Activated CD4-positive, CD25-positive, alpha-beta regulatory T cell (primary cell): ENCODE measurements at places on chromosomes 2 and 18.

DNA sequence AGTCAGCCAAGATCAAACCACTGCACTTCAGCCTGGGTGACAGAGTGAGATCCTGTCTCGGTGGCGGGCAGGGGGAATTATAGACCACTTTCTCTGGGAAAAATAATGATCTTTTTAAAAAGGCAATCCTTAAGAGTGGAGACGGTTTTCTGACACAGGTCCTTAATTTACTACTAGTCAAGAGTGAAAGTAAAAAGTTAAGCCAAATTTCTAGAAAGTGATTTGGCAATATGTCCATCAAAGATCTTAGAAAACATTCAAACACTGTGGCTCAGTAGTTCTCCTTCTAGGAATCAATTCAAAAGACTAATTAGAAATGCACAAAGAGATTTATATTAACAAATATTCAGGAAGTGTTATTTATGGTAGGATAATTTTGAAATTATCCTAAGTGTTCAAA lies 148.5 kb upstream of the DNMT3A start:
- no peak for DNase-seq

DNA sequence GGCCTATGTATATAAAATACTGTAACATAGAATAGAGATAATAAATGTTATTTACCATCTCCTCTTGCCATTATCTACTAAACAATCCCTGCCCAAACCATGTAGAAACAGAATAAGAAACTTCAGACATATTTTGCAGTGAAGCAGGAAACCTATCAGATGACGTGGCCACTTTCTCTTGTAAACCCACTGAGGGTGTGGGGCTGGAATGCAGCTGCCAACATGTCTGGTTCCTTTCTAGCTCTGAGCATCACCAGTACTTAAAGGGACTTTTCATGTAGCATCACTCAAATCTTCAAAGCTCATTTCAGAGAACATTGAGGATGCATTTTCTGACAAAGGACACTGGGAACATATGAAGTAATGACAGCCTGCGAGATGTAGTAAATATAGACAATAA lies 251.8 kb downstream of the LPIN1 start:
- DNase-seq = no peak

DNA sequence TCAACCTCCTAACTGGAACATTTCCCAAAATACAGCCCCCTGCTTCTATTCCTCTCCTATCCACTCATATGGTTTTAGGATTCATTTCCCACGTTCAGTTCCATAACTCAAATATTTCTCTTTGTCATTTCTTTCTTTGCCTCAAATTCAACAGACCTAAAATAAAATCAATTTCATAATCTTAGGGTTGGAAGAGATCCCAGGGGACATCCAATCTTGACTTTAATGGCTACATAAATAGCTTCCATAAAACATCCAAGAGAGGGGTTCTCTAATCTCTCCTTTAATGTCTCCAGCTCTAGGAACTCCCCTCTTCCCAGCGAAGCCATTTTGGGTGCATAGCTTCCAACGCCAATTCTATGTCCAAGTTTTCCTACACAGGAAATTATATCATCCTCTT lies 33.8 kb downstream of the RBKS start:
- no peak for DNase-seq

DNA sequence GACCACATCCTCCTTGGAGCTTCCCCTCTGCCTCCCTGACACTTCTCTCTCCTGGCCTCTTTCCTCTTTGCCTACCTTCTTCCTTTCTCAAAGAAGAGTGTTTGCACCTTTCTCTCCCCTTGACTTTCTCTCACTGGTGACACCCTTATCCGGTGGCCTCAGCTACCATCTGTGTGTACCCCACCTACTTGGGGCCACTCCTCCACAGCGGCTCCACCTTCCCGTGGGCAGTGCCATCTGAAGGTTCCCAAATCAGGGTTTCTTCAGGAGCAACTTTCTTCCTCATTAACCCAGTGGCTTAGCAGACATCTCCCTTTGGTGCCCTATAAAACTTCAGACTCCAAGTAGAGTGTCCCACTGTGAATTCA lies 5.3 kb upstream of the NCL start:
- no peak for DNase-seq

- no peak for DNase-seq
Measured at GRCh38 chr2:48723129-48723528, 32.4 kb downstream of the LHCGR start.

DNA sequence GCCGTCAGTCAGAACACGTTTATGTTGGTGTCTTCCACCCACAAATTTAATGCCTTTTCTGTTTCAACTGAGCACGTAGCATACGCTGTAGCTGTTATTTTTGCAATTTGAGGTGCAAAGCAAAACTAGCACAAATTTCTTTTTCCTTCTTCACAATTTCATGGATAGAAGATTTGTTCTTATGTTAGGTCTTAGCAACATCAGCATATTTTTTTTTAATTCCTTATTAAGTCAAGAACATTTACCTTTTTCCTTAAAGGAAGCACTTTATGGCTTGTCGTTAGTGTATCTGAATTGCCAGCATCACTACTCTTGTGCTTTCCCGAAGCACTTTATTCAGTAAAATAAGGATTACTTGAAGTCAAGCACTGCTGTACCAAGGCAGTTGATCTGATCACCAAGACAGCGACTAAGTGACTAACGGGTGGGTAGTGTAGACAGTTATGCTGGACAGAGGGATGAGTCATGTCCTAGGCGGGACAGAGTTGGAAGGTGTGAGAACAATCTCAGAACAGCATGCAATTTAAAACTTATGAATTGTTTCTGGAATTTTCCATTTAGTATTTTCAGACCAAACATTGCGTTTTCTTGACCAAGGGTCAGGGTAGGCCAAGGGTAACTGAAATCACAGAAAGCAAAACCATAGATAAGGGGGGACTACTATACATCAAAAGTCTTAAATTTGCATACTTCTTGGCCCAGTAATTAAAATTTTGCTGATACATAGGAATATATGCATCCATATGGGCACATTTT lies 13.3 kb downstream of the BABAM2 start:
- no peak for DNase-seq

DNA sequence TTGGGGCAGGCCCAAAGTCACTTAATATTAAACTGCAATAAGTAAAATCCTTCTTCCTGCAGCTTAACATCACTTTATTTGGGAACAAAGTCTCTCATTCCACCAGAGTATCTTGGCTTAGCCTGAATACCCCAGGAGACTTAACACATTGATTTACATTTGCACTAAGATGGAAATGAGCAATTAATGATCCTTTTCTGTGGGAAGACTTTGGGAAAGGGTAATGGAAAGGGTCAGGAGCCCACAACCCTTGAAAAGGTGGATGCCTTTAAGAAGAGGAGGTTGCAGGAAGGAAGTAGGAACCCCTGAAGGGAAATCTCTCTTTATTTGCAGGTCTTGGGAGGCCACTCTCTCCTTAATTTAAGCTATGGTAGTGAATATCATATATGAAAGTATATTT lies 28.0 kb upstream of the BARD1 start:
- no peak for DNase-seq

DNA sequence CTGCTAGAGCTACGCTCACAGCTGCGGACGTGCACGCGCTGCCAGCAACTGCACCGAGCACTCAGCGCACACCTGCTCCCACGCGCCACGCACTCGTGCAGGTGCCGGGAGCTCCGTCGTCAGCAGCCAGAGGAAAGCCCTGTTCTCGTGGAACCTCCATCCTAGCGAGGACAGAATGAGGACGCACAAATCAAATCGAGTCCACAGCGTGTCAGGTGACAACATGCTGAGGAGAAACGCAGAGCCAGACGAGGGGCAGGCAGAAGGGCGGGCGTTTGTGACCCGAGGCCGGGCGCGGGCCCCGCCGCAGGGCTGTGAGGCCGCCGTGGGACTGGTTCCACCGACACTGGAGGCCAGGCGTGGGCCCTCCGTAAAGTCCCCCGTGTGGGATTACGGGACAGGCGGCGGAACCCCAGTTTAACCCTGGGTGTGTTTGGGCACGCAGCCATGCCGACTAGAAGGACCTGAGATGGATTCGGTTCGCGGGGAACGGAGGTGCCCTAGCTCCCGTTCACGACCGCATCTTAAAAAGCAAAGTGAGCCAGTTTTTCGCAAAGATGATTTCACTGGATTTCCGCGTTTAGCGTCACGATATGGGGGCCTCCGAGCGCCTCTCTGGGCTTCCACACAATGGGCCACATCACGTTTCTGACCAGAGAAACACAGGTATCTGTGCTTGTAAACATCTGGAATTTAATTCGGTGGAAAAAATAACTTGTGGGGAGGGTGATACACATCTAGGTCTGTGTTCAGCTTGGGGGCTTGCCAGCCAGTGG lies 26.9 kb upstream of the ALKAL2 start:
- no peak for DNase-seq

- DNase-seq = no peak
Measured at GRCh38 chr2:200454927-200455801, 54.7 kb downstream of the KCTD18 start.

DNA sequence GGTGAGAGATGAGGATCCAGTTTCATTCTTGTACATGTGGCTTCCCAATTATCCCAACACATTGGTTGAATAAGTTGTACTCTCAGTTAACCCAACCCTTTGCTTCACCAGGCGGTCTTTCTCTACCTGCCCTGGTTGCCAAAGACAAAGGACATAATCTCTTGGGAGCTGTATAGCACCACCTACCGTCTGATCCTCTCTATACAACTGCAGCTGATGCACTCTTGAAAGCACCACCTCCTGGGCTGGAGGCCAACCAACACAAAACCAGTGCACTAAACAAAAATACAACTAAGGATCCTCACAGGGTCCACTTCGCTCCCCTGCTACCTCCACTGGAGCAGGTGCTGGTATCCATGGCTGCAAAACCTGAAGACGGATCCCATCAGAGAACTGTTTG lies 473.6 kb upstream of the NRXN1 start:
- no peak for DNase-seq
